ENCODE measurements at places on chromosomes 1 and 21.
A peak's percentile ranks its signal among the peaks of the same experiment; 100 is the strongest.

GRCh38 chr1:89954401-89954800, 40.5 kb upstream of the ZNF326 start:
- no peak for DNase-seq

DNA sequence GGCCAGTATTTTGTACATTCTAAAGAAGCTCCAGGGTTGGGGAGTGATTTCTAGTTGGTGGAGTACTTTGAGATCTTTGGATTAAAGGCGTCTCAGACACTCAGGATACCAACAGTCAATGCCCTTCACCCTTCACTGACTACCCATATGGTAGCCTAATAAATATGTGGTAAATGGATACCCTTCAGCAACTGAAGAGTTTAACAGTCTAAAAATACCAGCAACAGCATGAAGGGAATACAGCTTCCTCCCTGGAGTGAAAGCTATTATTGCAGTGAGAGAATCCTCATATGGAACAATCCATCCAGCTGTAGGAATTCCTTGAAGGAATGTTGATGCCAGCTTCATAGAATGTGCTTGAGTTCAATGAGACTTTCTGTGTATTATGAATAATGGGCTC, 26.8 kb downstream of the DNAJC11 start:
- no peak for DNase-seq

DNA sequence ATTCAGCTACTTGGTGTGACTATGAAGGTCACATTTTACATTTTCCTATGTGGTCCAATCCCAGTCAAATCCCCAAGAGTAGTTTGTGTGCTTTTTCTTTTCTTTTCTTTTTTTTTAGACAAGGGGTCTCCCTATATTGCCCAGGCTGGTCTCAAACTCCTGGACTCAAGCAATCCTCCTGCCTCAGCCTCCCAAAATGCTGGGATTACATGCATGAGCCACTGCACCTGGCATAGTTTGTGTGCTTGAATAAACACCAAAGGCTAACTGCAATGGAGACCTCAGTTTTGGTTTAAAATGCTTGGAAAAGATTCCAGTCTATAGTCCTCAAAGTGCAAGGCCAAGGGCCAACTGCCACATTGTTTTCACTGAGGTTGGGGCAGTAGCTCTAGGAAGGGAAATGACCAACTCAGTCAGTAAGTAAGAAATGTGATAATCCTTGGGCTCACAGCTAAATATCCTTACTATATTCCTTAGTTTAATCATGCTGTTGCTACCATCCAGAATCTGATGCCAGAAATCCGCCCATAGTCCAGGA, 38.6 kb downstream of the EIF2B3 start:
- DNase-seq, result no peak

GRCh38 chr1:153959454-153959853, 1.0 kb upstream of the CRTC2 start:
- no peak for DNase-seq

GRCh38 chr1:180312926-180313325, 82.9 kb downstream of the LHX4 start:
- no peak for DNase-seq

DNA sequence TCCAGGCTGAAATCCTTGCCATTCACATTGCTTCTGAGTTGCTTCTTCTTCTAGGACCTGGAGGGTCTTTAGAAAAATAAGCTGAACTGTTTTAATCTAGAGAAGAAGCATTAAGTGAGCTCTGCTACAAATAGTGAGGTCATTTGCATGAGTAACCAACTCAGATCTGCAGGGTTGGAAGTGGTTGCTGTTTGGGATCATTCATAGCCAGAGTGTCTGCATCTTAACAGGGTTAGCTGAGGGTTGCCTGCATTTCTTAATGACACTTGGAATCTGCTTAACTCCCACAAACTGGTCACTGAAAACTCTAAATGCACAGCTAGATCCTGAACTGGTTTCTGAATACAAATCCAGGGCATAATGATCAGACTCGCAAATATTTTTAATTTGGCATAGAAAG, 9.9 kb downstream of the CNIH3 start:
- DNase-seq, result no peak

GRCh38 chr1:179818743-179819173, 58.8 kb downstream of the TOR1AIP2 start:
- DNase-seq, result no peak

GRCh38 chr1:12106153-12106552, 43.0 kb downstream of the TNFRSF8 start:
- DNase-seq, result no peak

- no peak for DNase-seq
Measured at GRCh38 chr1:24704411-24705259, 40.6 kb upstream of the CLIC4 start.

GRCh38 chr1:111909030-111909429, 80.4 kb downstream of the KCND3 start:
- DNase-seq, result no peak

GRCh38 chr1:70672442-70672888, 261.4 kb downstream of the CTH start:
- DNase-seq, result no peak

- DNase-seq, result no peak
Measured at GRCh38 chr1:222928212-222928611, 113.4 kb downstream of the DISP1 start.

- DNase-seq, result no peak
Measured at GRCh38 chr1:115898020-115898419, 57.1 kb upstream of the NHLH2 start.

DNA sequence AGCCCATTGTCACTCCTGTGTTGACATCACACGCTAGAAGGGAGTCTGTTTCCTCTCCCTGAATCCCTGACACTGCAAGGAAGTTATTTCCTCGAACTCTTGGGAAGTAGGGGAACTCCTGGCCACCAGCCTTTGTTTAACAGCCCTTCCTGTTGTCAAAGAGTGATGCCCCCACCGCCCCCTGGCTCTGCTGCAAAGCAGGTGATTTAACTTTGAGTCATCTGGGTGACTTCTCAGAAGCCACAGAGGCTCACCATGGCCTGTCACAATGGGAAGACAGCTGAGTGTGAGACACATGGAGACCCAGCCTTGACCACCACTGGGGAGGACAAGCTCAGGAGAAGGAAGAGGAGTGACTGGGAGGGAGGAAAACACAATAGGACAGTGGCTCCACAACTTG, 182.8 kb downstream of the PSMG1 start:
- DNase-seq, result peak; percentile 77

GRCh38 chr21:42311816-42312625, 3.2 kb downstream of the TFF3 start:
- DNase-seq, result no peak

DNA sequence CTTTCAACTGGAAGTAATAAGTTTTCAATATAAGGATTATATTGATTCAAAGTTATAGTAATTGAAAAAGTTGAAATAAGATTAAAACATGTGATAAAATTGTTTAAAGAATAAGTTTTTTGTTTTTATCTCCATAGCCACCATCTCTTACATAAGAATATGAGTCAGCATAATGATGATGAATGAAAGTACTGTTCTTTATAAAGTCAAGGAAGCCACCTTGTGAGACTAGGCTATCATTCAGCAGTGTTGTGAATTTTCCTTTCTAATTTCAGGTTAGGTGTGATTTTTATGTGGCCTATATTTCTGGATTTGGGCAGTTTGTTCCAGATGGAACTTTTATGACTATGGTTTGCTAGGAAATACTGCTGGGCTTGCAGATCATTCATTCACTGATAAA, 22.4 kb upstream of the ASB17 start:
- DNase-seq, result no peak

DNA sequence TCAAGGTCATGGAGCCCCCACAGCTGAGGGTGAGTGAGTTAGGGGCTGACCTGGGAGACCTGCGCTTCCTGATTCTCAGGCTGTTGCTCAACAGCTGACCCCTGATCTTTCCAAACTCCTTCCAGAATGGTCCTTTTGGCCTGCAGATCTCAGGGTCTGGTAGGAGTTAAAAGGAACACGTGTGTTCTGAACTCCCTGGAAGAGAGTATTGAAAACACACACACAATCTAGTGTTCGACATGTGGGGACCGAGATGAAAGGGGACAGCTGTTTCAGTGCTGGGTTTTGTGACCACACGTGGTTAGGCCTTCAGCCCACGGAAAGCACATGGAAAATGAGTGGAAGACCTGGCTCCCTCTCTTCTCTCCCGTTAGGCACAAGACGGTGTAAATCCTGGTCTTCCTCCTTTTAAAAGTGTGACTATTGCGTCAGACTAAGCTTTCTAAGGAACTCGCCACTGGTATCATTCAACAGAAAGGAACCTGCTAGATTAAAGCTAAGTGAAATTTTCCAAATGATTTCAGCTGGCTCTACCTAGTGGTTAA, 49.6 kb downstream of the RUNX1 start:
- DNase-seq, result no peak

GRCh38 chr1:27383039-27383605, at the start of gene CD164L2:
Gene CD164L2, minus strand, starts transcription at chr1:27383333. Its CDS starts 94 bp downstream, at chr1:27383239.
- DNase-seq, result peak; percentile 70

- DNase-seq, result peak; percentile 53
Measured at GRCh38 chr1:7470904-7471638, 300.0 kb upstream of the VAMP3 start.

GRCh38 chr1:6102532-6102845, 56.8 kb downstream of the KCNAB2 start:
- DNase-seq, result no peak

DNA sequence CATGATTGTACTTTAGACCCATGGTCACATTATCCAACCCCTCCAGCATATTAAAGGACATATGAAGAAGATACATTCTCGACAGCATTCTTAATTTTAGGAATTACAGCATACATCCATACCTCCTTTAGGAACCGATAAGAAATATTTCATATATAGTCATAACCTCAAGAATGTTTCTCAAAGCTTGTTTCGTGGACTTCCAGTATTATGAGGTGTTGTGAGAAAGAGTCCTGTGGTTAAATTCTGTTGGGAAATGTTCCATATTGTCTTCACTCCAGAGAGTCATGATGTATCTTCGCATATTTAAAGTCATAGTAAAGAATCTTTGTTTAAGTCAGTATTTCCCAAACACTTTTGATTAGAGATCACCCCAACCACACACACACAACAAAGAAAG, 321.0 kb upstream of the SNX7 start:
- no peak for DNase-seq

DNA sequence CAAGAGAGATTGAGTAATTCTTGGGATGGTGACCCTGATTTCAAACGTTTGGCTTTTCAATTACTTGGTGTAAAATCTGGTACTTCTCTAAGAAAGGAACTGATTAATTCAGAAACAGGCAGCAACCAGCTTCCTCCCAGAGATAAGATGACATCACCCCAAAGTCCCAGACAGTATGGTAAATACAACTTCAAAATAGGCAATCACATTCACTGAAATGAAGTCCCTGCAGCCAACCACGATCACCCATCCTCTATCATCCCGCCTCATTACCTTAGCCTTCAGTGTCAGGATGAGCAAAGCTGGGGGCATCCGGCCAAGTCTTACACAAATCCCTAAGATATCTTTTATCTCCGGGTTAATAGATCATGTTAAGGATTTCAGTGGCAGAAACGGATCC, 26.4 kb upstream of the RUNX1 start:
- peak; percentile 33 for DNase-seq

DNA sequence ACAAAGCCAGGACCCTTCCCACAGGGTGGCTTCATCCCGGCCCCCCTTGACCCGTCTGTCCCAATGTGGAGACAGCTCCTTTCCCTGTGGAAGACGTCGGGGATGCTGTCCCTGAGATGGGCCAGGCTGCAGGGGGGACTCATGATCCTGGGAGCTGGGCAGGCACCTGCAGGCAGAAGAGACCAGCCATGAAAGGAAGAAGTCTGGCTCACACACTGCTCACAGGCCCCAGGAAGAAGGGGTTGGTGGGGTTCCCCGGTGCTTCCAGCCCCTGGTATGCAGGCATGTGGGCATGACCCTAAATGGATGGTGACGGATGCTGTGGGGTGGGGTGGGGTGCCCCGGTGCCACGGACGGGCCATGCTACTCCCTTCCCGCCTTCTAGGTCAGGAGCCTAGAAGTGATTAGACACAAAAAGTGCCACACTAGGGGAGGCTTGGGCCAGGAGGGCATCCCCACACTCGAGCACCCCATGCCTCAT, 8.3 kb downstream of the ACTRT2 start:
- no peak for DNase-seq

DNA sequence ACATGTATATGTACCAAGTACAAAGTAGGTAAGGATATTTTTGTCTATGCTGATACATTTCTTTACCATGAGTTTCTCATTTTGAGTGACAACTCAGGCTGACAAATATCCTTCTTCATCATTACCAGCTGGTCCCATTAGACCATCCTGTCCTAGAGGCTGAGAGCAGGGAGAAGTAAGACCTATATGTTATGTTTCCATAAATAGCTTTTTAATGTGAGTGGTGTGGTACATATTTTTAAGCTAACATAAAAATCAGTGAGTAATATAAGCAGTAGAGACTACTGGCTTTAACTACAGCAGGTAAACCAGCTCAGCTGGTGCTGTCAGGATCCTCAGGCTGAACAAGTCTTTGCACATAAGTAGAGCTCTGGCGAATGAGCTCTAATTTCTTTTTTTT, 62.4 kb downstream of the CLEC20A start:
- no peak for DNase-seq

DNA sequence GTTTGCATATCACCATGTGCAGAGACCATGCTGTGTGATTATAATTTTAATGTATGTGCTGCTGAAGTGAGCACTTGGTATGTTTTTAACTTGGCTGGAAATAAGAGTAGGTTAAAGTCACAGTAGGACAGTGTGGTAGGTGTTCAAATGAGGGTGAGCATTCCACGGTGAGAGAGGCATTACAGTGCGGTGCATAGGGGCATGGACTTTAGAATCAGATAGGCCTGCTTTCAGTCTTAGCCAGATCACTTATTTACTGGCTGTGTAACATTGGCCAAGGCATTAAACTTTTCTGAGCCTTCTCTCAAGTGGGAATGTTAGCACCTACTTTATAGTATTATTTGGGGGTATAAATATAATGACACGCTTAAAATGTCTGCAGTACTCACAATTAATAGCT, 43.2 kb downstream of the GIPC2 start:
- no peak for DNase-seq

DNA sequence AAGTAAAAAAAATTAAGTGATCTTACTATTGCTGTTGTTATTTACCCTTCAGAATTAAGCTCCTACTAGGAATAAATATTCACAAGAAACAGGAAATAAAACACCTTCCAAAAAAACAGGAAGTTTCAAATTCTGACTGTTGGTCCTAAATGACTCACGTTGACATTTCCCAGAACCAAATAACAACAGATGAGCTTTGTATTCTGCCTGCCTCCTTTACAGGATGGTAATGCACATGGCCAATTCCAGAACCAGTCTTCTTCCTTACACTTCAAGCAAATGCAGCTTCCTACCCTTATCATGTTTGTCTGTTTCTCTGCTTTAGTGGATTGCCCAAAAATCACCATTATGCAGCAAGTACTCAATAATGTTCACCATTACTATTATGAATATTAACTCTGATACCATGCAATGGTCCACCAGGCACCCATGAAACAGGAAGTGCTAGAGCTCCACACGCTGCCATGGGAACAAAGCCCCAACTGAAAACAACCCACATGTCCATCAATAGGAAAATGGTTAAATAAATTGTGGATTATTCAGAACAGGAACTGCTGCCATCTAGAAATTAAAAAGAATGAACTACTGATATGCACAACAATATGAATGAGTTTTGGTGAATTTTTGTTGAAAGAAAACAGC, 8.9 kb downstream of the CASP9 start:
- no peak for DNase-seq
